NCI-H187 (cell line): ENCODE measurements at places on chromosomes 5 and 9.

DNA sequence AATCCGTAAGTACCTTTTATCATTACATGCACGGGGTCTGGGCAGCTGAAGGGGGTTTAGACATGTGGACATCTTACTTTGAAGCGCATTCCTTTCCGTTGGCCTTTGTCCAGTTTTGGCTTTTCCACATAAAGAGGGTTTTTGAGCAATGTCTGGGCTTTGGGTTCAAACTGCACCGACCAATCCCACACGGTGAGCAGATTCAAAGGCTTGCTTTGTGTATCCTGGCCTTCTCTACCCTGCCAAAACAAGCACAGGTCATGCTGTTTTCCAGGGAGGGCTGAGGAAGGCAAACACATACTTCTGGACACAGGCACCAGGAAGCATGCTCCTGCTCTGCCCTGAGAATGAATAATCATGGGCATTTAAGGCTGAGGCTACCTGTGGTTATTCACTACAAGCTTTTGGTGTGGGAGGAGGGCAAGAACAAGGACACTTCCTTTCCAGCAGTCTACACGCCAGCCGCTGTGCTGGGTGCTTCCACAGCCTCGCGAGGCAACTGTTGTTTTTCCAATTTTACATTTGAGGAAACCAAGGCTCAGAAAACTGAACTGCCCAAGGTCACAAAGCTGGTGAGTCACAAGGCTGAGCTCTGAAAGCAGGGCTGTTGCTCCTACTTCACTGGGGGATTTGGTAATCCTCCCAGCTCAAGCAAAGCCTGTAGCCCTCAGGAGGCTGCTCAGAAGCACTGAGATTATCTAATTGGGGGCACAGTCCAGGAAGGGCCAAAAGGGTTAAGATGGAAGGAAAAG, 59.8 kb upstream of the GOLPH3 start:
- no peak for DNase-seq

DNA sequence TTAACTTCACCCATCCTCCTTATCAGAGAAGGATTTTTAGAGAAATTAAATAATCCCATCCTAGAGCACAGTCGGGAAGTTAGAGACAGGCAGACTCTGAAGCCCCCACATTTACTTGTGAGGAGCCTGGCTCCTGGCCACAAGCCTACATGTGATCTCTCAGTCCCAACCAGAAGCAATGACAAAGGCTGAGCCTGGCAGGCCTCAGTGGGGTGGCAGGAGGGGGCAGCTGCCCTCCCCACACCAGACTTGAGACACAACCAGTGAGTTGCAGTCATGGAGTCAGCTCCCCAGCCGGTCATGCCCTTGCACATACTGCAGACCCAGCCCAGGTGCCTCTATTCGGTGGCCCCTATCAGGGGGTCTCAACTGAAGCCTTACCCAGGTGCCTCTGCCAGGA, 11.0 kb downstream of the NAIF1 start:
- DNase-seq, result no peak

GRCh38 chr9:93962017-93962416, 6.9 kb upstream of the BARX1 start:
- no peak for DNase-seq

- no peak for DNase-seq
Measured at GRCh38 chr5:135149229-135149955, 115.4 kb upstream of the PITX1 start.

- DNase-seq, result no peak
Measured at GRCh38 chr5:53337827-53338226, 142.6 kb upstream of the FST start.

DNA sequence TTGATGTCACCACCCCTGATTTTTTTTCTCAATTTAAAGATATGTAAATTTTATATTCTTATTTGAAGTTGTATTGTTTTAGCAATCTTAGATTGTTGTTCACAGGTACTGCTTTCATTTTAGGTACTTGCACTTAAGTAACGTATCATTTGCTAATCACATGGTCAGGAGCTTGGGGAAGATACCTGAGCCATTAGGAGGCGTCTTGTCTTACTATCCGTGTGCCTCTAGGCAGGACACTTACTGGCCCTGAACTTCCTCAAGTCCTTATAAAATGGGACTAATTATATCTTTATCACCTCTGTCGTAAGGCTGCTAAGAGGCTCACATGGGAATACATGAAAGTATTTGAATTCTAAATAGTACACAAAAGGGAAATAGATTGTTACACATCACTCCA, 18.5 kb downstream of the ZSWIM6 start:
- DNase-seq, result no peak

DNA sequence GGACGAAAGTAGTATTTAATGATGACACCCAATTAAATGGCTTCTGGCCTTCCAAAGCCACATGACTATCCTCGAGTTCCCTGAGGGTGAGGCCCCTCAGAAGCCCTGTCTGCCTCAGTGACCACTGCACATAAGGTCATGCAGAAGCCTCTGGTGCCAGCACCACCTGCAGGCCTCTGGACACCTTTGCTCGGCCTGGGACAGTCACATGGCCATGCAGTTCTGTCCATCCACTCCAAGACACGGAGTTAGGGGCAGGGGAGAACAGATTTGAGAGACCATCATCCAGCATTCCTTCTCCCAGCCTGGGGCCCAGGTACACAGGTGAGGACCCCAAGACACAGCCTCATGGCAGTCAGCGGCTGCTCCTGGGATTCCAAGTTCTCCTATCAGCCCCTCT, 145.0 kb downstream of the ROR2 start:
- DNase-seq, result no peak

DNA sequence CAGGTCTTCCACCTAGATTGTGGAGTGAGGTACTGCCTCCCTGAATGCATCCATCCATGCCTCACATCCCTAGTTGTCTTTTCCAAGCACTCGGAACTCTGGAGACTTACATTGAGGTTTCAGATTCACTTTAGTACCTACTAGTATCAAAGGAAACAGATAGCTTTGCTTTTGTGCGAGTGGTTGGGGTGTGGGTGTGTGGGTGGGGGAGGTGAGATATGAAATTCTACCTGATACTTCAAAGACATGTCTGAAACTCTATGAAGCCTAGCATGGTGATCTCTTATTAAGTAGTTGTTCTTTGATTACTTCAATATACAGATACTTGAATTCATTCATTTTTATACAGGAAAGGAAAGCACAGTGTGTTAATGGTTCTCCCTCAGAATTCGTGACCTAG, 64.4 kb downstream of the MCCC2 start:
- DNase-seq, result no peak

GRCh38 chr5:37121027-37121426, 128.1 kb downstream of the CPLANE1 start:
- no peak for DNase-seq

- DNase-seq, result no peak
Measured at GRCh38 chr5:154884424-154884823, 26.0 kb downstream of the CNOT8 start.
